NCI-H510A (cell line): ENCODE measurements at places on chromosomes 7 and 10.
A peak's percentile ranks its signal among the peaks of the same experiment; 100 is the strongest.

GRCh38 chr7:115693779-115694178 is 336.8 kb downstream of the TFEC start:
- no peak for DNase-seq

DNA sequence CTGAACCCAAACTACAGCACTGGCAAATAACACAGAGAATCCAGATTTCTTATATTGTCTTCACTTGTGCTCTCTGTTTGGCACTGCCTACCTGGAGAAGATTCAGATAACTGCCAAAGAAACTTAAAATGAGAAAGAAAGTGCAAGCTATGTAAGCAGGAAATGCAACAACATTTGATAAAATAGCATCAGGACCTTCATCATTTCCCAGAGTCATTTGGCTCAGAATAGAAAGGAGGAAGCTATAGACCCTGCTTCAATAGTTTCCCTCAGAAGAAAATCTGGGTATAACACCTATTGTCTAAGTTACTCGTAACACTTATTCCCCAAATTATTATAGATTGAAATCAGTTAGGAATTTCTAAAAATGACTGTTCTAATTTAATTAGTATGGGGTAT is 56.2 kb downstream of the CC2D2B start:
- DNase-seq: no peak

DNA sequence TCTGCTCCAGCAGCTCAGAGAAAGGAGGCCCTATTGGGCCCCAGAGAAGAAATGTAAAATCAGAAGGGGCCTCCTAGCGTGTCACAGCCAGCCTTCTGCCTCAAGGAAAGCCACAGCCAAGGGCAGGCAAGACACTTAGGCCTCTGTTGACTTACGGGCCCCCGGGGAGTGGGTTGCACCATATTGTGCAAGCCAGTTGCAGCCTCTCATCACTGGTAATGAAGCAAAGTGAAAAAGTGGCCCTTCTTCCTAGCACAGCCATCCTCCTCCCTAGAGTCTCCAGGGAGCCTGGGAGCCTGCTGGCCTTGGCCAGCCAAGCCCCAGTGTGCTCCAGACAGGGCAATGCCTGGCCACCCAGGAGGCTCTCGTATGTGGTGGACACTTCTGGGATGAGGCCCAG is 56.2 kb upstream of the GDF10 start:
- no peak for DNase-seq

DNA sequence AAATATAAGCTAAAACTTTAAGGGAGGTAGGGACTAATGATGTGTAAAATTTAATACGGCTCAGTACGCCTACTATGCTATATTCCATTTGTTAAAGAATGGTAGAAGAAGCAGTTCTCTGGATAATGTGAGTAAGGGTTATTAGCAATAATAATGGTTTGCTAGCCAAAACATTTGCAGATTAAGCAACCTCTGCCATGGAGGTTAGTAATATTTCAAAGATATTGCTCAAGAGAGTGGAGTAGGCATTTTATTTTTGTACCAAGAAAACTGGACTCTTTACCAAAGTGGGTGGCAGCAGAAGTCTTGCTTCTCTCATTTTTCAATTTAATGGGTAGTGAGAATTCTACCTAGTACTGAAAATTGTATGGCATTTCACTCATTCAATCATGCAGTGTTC is 158.9 kb upstream of the TMEM106B start:
- no peak for DNase-seq

GRCh38 chr7:29381206-29382094 is 182.2 kb upstream of the PRR15 start:
- DNase-seq: no peak

DNA sequence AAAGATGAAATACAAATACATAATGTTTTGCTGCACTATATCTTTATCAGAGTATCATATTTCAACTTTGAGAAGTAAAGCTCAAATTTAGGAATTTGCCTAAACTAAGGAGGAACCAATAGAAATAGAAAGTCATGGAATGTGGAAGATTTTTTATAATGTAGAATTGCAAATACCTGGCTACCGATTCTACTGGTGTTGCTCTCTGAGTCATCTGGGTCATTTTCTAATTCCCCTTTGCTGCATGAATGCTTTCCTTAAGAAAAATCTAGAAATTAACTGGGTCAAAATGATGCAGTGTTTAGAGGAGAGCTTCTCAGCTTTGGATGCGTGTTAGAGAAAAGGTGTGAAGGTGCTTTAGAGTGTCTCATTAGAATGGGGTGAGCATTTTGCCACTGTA is 568.9 kb upstream of the ANKRD30A start:
- no peak for DNase-seq

DNA sequence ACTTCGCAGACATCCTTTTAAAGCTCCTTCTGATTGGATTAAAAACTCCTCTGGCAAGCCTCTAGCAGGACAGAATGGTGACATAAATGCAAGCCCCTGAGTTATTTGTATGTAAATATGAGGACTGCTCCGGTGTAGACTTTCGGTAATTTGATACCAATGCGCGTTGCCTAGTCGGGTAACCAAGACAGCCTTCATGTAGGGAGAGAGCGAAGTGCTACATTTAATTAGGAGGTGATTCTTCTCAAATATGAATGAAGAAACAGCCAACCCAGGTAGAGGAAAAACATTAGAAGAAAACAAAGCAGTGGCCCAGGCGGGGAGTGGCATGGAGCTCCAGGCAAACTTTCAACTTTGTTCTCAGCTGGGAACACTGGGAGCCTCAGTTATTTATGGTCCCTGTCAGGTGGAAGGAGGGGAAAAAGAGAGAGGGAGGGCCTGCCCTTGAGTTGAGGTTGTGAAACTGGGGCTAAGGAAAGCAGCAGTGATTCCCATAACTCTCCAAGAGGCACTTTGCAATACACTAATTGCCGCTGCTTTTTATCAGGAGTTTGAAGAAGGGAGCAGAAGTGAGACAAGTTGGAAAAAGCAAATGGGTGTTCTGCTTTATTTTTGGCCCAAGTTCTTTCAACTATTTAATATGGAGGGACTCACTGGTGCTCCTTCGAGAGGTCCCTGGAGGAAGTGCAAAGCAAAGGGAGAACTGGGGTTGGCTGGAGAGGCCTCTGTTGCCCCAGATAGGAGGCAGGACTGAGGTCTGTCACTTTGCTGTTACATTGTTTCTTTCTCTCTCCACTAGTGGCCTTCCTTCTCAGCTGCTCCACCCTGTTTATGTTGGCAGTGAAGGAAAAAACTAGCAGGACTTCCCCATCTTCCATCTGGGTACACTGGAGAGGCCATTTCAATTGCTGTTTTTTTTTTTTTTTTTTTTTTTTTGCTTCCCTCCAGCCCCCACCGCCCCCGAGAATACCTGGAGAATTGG is 234.6 kb upstream of the CCDC6 start:
- DNase-seq: peak; percentile 13
